ENCODE measurements at places on chromosomes 16 and 17. TPM values are rescaled to one million over a fixed set of nuclear protein-coding genes. Genes with fewer than 3 reads are reported as not detected.

DPEP3 gene
- not detected for total RNA-seq

BMERB1 gene
- total RNA-seq, result 4.3 TPM

ZNF75A gene
- 28.2 TPM for total RNA-seq

NDE1 gene
- total RNA-seq, result 121 TPM

ABCC11 gene
- total RNA-seq, result 0.20 TPM

RCVRN gene
- total RNA-seq, result not detected

CCR7 gene
- not detected for total RNA-seq

LCAT gene
- total RNA-seq, result 35.3 TPM

CDH13 gene
- total RNA-seq, result 55.2 TPM

DNA sequence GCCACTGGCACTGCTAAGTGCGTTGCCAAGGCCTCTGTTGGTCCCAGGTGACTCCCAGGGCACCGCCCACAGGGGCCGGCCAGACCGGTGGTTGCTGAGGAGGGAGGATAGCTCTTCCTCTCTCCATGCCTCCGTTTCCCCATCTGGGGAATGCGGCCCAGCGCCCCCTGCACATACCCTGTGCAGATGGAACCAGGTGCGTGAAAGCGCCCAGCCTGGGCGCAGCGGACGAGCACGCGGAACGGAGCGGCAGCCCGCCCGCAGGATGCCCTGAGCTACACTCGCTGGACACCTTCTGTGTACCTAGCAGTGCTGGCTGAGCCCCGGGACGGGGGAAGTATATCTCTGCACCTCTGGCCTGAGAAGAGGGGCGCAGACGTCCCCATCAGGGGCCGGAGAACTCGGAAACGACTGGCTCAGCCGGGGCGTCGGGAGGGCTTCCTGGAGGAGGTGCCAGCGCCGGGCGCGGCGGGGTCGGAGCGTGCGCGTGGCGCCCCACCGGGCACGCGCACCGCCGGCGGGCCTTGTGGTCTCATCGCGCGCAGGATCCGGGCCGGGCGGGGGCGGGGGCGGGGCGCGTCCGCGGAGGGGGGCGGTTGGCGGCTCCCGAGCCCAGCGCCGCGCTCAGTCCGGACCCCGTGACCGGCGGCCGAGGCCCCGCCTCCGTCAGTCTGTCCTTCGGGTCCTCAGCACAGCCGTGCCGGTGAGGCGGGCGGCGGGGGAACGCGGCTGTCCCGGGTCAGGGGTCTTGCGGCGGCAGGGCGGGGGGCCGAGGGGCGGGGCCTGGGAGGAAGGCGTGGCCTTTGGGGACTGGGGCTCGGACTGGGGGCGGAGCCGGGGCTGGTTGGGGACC, at the start of the genes CCDC78 and HAGHL:
Gene CCDC78, minus strand, starts transcription at position 6 of the 853 bp plus-strand sequence. CDS start 76 bp downstream, outside the sequence.
Gene HAGHL, plus strand, starts transcription at position 669 of the 853 bp plus-strand sequence. CDS start 404 bp downstream, outside the sequence.
- DNase-seq, result peak; percentile 39

GRCh38 chr16:85259832-85260167, 147.5 kb upstream of the CIBAR2 start:
- DNase-seq, result no peak

DNA sequence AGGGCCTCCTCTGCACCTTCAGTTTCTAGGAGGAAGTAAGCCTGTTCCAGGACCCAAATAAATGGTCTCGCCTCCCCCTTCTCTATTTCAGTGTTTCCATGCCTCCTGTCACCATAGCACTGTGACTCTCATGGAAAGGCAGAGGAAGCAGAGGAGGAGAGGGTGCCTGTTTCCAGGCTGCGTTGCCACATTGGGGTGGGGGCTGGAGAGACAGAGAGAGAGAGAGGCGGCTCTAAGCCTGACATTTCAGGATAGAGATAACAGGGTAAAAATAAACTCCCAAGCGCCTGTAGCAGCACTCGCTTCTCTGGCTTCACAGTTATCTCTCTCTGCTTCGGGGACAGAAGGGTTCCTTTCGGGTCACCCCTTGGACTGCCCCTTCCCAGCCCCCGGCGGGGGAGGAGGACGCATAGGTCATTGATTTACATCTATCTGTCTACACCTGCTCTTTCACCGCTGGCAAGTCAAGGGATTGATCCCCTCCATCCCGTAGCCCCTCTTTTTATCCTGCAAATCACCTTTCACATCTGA, 71.2 kb upstream of the MRTFB start:
- no peak for DNase-seq

DNA sequence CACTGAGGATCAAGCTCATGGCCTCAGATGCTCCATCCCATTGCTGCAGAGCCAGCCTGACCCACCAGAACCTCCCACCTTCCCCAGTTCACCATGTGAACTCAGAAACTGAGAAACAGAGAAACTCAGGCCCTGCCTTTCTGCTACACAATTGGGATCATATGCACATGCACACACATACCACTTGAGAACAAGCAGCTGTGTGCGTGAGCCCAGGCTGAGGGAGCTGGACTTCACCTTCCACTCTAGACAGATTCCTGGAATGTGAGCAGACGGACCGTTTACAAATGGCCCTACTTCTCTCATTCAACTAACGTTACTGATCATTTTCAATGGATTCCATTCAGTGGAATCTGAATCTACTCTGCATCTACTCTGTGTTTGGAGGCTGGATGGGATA, 1.7 kb upstream of the SPEM2 start:
- DNase-seq, result no peak

- no peak for DNase-seq
Observed at GRCh38 chr16:82880346-82880745, 253.6 kb downstream of the CDH13 start.

DNA sequence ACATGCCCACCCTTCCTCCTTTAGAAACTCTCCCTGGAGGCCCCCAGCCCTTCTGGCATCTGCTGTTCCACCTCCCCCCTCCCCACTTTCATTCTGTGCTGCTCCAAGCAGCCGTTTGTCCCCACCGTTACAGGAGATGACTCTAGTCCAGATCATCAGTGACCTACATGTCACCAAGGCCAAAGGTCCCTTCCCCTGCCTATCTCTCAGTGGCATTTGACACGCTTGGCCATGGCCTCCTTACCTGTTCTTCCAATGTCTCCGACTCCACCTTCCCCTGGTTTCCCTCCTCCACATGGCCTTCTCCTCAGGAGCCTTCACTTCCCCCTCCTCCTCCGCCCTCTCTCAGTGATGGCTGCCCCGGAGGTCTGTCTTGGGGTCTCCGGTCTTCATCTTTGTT, 9.4 kb downstream of the TMEM92 start:
- DNase-seq, result no peak

- peak; percentile 88 for DNase-seq
Observed at GRCh38 chr16:68529931-68530701, 9.0 kb upstream of the ZFP90 start.

DNA sequence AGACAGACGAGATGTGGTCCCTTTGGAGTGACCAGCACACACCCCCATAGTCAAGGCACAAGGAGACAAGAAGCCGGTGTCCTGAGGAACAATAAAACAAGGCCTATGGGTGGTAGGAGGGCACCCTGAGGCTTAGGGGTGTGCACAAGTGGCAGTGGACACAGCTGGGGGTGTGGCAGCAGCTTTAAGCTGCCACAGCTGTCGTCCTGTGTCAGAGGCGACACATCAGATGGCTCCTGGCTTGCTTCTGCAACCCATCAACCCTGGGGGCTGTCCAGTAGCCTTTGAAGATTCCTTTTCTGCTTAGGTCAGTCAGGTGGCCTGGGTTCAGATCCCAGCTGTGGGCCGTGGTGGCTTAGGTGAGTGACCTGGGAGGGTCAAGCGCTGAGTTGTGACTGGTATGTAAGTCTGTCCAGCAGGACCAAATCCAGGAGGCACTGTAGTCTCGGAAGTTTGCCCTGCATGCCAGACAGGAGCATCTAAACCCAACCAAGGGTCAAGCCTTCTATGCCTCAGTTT, 15.8 kb downstream of the DRC3 start:
- DNase-seq, result no peak

DNA sequence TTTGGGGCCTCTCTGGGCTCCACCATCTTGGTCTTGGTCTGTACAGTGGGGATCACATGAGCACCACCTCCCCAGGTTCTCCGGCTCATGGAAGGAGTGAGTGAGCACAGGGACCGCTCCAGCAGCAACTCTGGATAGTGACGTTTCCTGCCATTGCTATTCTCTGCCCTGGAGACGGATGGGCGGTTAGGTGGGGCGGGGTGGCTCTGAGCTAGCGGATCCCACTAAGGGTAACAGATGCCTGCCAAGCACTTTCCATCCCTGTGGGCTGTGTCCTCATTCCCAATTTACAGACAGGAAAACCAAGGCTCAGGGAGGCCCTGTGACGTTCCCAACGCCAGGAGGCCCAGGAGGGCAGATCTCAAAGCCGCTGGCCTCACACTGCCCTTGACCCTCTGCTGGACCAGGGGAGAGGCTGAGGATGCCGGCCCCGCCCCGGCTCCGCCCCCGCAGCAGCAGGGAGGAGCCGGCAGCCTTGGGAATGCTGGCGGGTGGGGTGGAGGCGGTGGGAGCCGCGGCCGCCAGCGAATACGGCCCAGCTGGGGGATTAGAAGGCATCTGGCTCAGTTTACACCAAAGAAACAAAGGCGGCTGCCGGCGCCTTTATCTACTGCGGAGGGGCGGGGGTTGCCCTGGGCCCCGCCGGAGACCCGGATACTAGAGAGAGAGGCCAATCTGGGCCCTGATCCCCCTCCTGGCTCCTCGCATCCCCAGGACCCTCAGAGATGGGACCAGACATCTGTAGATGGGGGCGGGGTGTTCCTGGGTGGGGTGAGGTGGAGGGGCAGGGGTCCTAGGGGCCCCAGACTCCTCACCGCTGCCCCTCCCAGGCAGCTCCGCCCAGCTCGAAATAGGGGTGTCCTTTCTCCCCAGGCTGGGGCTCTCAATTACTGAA, 122.3 kb upstream of the CIBAR2 start:
- DNase-seq, result no peak

GRCh38 chr16:86306011-86306644, 204.2 kb upstream of the FOXF1 start:
- no peak for DNase-seq

GRCh38 chr17:6166492-6167179, 96.5 kb downstream of the WSCD1 start:
- DNase-seq, result no peak

GRCh38 chr16:64428463-64429113, 693.3 kb downstream of the CDH11 start:
- peak; percentile 78 for DNase-seq

- DNase-seq, result no peak
Observed at GRCh38 chr16:79697562-79698112, 97.1 kb upstream of the MAF start.

DNA sequence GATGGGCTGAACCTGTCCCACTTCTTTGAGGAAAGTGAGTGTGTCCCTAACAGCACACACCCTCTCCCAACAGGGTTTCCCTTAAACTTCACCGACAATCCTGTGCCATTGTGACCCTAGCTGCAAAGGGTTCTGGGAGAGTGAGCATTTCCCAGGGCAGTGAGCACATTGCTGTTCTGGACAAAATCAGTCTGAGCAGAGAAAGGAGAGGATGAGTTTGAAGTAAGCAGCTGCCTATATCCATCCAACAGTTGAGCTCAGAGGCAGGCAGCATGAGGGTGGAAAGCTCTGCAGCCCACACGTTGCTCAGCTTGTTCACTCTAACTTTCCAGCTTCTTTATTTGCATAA, 296.5 kb upstream of the MAF start:
- DNase-seq, result no peak

DNA sequence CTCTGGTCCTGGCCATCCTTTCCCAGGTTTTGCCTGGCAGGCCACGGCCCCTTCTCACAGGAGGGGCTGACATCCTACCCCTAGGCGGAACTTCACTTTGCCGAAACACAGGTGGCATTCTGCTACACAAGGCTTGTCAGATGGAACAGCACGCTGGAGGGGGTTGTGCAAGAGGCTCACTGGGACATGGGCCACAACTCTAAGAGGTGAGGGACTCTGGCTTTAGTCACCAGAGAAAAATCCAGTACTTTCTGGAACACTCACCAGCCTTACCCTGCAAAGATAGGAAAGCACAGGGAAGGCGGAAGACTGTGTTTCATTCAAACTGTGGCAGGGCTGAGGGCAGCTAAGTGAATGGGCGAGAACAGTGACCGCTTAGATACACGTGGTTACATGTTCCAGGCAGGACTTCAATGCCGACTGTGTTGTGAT, 18.3 kb downstream of the CDC42EP4 start:
- peak; percentile 93 for DNase-seq

DNA sequence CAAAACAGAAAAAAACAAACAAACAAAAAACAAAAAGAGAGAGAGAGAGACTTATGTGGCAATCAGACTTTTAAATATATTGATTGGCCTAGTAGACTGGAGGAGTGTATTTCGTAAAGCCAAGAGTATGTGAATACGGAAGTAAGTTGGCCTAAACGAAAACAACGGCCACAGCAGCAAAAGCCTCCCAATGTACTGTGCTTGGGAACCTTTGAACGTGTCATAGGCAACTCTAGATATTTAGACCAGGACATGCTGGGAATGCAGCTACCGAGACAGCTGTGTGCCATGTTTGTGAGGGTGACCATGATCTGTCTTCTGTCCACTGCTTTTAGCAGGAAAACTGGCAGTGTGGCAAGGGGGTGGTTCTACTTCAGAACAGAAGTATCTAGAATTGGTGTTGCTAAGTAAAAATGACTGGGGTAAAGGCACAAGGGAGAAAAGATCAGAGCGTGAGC, 7.4 kb downstream of the MAF start:
- no peak for DNase-seq

All from MCF 10A (cell line).